ENCODE measurements at places on chromosomes 11 and 22.

DNA sequence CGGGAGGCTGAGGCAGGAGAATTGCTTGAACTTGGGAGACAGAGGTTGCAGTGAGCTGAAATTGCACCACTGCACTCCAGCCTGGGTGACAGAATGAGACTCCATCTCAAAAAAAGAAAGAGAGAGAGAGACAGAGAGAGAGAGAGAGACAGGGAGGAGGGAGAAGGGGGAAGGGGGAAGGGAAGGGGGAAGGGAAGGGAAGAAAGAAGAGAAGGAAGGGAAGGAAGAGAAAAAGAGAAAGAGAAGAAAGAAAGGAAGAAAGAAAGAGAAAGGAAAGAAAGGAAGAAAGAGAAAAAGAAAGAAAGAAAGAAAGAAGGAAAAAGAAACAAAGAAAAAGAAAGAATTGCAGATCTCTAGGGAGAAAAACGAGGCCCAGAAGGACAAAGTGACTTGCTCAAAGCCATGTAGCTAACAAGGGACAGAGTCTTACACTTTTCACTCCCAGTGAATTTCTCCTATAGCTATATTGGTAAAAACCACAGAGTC, 73.8 kb upstream of the BIRC3 start:
- DNase-seq, result no peak

DNA sequence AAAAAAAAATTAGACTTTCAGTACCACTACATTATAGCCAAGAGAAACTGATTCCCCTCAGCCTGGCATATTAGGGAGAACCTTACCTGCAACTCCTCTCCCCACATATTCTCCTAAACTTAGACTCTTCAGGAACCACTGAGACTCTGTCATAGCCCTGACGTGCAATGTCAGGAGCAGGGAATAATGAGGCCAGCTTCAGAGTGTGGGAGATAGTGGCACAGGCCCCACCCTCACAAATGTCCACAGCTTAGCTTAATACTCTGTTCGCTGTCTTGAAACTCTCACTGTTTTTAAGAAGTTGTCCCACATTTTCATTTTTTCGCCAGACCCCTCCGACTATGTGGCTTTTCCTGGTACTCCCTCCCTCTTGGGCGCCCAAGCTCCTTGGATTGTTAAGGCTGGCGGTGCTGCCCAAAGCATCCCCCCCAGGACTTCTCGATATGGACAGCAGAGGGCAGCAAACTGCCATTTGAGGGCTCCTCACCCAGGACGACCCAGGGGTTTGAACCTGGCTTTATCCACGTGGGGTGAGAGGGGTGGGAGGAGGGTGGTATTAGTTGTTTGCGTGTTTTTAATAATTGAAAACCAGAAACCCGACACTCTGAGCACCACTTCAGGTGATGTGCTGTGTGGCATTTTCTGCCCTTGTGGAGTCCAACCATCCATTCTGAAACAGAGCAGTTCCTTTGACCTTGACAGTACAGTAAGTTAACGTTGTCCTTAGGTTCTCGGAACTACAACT, 45.2 kb upstream of the RASSF10 start:
- peak; percentile 65 for DNase-seq

- no peak for DNase-seq
Measured at GRCh38 chr11:44840085-44840478, 110.6 kb downstream of the TP53I11 start.

DNA sequence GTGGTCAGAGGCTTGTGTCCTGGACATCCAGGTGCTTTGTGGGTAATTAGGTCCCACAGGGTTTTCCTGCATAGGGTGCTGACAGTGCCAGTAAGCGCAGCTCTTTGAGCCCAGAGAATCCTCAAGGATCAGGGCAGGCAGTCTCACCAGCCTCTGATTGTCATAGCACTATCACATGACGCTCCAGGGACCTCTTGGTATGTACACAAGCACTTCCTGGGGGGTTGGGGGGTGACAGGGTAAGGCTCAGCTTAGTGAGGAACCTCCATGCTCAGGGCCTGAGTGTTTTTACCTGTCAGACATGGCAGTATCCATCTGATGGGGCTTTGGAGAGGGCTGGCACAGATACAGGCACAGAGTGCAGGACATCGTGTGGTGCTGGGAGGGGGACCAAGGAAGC, 27.9 kb upstream of the SUSD2 start:
- DNase-seq, result peak; percentile 32
